ENCODE measurements at places on chromosomes 16 and 17. TPM values are rescaled to one million over a fixed set of nuclear protein-coding genes. Genes with fewer than 3 reads are reported as not detected.
A peak's percentile ranks its signal among the peaks of the same experiment; 100 is the strongest.

Gene PPP1R1B
- total RNA-seq = not detected

DNA sequence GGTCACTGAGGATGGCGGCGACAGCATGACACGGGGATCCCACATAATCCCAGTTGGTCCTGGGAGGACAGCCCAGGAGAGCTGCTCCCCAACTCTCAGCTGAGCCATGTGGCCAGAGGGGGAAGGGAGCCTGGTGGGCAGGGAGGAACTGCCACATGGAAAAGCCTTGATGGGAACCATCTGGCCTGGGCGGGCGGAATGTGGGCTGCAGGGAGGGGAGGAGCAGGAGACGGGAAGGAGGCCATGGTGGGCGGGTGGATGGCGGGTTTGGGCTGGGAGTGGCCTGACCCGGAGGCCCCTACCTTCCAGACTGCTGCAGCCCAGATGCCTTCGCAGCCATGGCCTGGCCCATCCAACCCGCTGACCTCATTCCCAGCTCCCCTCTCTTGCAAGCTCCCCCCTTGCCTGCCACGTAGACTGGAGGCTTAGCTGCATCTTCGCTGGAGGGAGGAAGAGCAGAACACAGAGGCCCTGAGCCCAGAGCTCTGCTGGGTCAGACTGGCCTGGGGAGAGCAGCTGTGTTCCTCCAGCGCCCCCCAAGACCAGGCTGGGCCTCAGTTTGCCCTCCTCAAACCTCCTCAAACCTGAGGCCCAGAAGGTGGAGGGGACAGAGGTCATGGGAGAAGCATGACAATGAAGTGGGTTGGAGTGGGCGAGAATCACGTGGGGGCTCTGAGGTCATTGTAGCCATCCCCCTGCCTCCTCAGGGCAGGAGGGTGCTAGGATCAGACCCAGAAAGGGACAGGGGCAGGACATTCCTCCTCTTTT is 8.2 kb upstream of the COL1A1 start:
- peaks cover 44% of the 10 kb centered on the region for H3K27me3 ChIP-seq
- H3K4me3 ChIP-seq = no peak overlapping the region
- no peak for DNase-seq
- no peak overlapping the region for H3K27ac ChIP-seq
- H3K36me3 ChIP-seq = no peaks in the 10 kb centered on the region
- peaks cover 17% of the 10 kb centered on the region for H3K4me1 ChIP-seq

DNA sequence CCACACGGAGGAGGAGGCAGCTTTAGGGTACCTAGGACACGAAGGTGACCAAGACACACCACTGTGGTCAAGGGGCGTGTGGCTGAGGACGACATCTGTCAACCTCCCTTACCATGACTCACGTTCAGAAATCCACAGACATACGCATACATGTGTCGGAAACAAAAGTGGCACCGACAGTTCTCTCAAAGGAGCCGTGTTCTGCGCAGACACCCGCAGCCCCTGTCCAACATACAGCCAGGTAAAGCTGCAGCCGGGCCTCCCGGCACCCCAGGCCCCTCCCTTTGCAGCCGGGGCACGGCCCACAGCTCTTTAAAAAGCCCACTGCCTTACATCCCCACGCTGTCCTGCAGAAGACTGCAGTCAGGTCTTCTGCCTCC is 40.5 kb upstream of the KLHDC4 start:
- peaks cover 33% of the 10 kb centered on the region for H3K4me1 ChIP-seq
- H3K27me3 ChIP-seq = peaks cover 1% of the 10 kb centered on the region
- peak overlapping the region; percentile 87 for H3K4me3 ChIP-seq
- no peaks in the 10 kb centered on the region for H3K36me3 ChIP-seq

Gene KRT40
- total RNA-seq = not detected

Gene C1QTNF8
- total RNA-seq = not detected

Gene SLC6A4
- total RNA-seq = not detected

DNA sequence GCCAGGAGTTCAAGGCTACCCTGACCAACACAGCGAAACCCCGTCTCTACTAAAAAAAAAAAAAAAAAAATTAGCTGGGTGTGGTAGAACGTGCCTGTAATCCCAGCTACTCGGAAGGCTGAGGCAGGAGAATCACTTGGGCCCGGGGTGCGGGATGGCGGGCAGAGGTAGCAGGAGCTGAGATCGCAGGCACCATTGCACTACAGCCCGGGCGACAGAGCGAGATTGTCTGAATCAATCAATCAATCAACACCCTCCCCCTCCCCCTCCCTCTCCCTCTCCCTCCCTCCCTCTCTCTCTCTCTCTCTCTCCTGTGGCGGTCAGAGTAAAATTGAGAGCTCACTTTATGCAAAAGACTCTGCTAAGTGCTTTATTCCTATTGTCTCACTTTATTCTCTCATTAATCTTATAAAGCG is 1.2 kb downstream of the HSDL1 start:
- H3K36me3 ChIP-seq = peaks cover 1% of the 10 kb centered on the region
- H3K27ac ChIP-seq = peak overlapping the region; percentile 86
- H3K4me3 ChIP-seq = peak overlapping the region; percentile 97
- H3K4me1 ChIP-seq = peaks cover 12% of the 10 kb centered on the region
- peaks cover 13% of the 10 kb centered on the region for H3K27me3 ChIP-seq

- H3K4me1 ChIP-seq = peaks cover 14% of the 10 kb centered on the region
- no peak for DNase-seq
- H3K27me3 ChIP-seq = no peaks in the 10 kb centered on the region
- H3K36me3 ChIP-seq = peaks cover 41% of the 10 kb centered on the region
These were observed 28.5 kb downstream of the CRLF3 start for GRCh38 chr17:30796016-30796415.

- peaks cover 3% of the 10 kb centered on the region for H3K27me3 ChIP-seq
- H3K36me3 ChIP-seq = peaks cover 2% of the 10 kb centered on the region
- H3K4me1 ChIP-seq = peaks cover 47% of the 10 kb centered on the region
- H3K27ac ChIP-seq = no peak overlapping the region
These were observed 12.2 kb upstream of the MMD start for GRCh38 chr17:55433629-55434422.

DNA sequence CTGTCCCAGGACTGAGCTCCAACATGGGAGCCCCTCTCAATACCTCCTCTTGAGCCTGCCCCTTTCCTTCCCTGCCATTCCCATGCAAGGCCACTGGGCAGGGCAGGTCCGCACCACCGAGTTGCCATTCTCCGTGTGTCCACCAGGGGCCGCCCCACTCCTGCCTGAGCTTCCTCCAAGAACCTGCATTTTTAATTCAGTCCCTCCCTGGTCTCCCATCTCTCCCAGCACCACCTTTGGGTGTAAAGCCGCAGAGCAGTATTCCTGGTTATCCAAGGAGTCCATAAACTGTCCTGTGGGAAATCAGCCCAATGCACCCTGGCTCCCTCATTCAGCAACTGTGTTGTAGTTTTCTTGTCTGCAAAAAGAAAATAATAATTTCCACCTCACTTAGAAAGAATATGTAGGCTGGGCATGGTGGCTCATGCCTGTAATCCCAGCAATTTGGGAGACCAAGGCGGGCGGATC is 15.9 kb upstream of the ANKRD40CL start:
- no peak overlapping the region for H3K4me3 ChIP-seq
- H3K36me3 ChIP-seq = no peaks in the 10 kb centered on the region
- no peak overlapping the region for H3K27ac ChIP-seq
- H3K27me3 ChIP-seq = peaks cover 32% of the 10 kb centered on the region
- peaks cover 27% of the 10 kb centered on the region for H3K4me1 ChIP-seq

Gene KRT17
- 0.24 TPM for total RNA-seq

Gene SHISA6
- not detected for total RNA-seq

- peaks cover 10% of the 10 kb centered on the region for H3K27me3 ChIP-seq
- DNase-seq = no peak
- no peak overlapping the region for H3K4me3 ChIP-seq
- H3K27ac ChIP-seq = no peak overlapping the region
- H3K4me1 ChIP-seq = no peaks in the 10 kb centered on the region
These were observed 18.3 kb upstream of the TMEM92 start for GRCh38 chr17:50255766-50256635.

Gene ESRP2
- 0.10 TPM for total RNA-seq

GRCh38 chr17:3911271-3912053 is 4.8 kb downstream of the P2RX1 start:
- H3K4me3 ChIP-seq = peak overlapping the region; percentile 28
- H3K27me3 ChIP-seq = peaks cover 4% of the 10 kb centered on the region
- DNase-seq = peak; percentile 53
- peaks cover 32% of the 10 kb centered on the region for H3K4me1 ChIP-seq

GRCh38 chr16:8878523-8878911 is 3.6 kb upstream of the LITAFD start:
- no peak for DNase-seq
- H3K36me3 ChIP-seq = no peaks in the 10 kb centered on the region
- H3K4me1 ChIP-seq = no peaks in the 10 kb centered on the region
- H3K27me3 ChIP-seq = no peaks in the 10 kb centered on the region

Gene KRT16
- not detected for total RNA-seq

DNA sequence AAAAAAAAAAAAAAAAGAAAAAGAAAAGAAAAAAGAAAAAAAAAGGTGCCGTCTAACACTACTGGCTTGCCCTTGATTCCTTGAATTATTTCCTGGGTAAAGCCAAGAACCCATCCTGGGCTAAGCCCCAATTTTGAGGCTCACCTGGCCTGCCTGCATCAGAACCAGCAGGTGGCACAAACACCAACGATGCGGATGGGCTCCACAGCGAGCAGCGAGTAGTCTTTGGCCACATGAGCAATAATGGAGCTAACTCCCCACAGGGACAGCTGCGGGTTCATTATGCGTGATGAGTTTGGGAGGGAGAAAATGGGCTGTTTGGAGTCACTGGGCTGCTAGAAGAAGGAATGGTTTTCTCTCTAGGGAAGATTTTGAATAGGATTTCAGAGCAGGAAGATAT is 91.1 kb downstream of the ASIC2 start:
- DNase-seq = no peak
- no peak overlapping the region for H3K4me3 ChIP-seq
- H3K27ac ChIP-seq = no peak overlapping the region
- peaks cover 2% of the 10 kb centered on the region for H3K27me3 ChIP-seq

- H3K4me3 ChIP-seq = no peak overlapping the region
- no peaks in the 10 kb centered on the region for H3K4me1 ChIP-seq
- no peaks in the 10 kb centered on the region for H3K36me3 ChIP-seq
- no peak for DNase-seq
- no peak overlapping the region for H3K27ac ChIP-seq
- H3K27me3 ChIP-seq = peaks cover 15% of the 10 kb centered on the region
These were observed 16.5 kb downstream of the CRISPLD2 start for GRCh38 chr16:84836234-84836647.

Gene TPSG1
- not detected for total RNA-seq

DNA sequence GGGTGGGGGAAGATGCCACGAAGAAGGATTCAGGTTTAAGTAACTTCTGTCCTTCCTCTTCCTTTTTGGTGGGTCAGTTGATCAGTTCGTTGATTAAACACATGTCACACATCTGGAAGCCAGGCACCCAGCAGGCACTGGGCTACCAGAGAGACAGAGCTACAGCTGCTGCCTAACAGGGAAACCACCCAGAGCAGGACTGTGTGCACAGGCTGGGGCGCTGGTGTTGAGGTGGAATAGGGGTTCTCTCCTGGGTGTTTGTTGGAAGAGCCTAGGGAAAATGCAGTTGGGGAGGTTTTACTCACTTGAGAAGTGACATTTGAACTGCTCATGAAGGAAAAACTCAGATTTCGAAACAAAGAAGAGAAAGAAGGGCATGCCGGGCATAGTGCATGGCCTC is 152.4 kb downstream of the IRX5 start:
- no peaks in the 10 kb centered on the region for H3K4me1 ChIP-seq
- H3K27me3 ChIP-seq = no peaks in the 10 kb centered on the region
- no peak for DNase-seq
- no peaks in the 10 kb centered on the region for H3K36me3 ChIP-seq

DNA sequence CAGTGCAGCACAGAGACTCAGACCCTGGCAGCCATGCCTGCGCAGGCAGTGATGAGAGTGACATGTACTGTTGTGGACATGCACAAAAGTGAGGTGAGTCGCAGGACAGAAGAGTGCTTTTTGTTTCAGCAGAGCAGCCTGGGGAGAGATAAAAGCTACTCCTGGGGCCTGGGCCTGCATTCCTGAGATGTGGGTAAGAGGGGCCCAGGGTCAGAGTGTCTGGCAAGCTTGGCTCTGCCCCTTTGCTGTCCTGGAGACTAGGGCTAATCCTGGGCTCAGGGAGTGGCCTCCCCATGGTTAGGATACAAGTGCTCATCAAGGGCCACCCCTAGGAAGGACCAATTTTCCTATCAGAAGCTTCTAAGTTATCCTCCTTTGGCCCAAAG is 4.8 kb upstream of the ERBB2 start:
- H3K27me3 ChIP-seq = peaks cover 18% of the 10 kb centered on the region
- no peak overlapping the region for H3K27ac ChIP-seq
- H3K36me3 ChIP-seq = no peaks in the 10 kb centered on the region
- no peak for DNase-seq

GRCh38 chr16:81451753-81452680 is 7.4 kb downstream of the CMIP start:
- H3K4me1 ChIP-seq = peaks cover 53% of the 10 kb centered on the region
- H3K27me3 ChIP-seq = no peaks in the 10 kb centered on the region
- H3K36me3 ChIP-seq = peaks cover 23% of the 10 kb centered on the region
- peak overlapping the region; percentile 53 for H3K4me3 ChIP-seq
- H3K27ac ChIP-seq = peak overlapping the region; percentile 84
- DNase-seq = peak; percentile 24

GRCh38 chr17:32971171-32971570 is 20.5 kb upstream of the SPACA3 start:
- H3K36me3 ChIP-seq = no peaks in the 10 kb centered on the region
- peak; percentile 21 for DNase-seq
- H3K4me3 ChIP-seq = no peak overlapping the region
- H3K4me1 ChIP-seq = peaks cover 20% of the 10 kb centered on the region

DNA sequence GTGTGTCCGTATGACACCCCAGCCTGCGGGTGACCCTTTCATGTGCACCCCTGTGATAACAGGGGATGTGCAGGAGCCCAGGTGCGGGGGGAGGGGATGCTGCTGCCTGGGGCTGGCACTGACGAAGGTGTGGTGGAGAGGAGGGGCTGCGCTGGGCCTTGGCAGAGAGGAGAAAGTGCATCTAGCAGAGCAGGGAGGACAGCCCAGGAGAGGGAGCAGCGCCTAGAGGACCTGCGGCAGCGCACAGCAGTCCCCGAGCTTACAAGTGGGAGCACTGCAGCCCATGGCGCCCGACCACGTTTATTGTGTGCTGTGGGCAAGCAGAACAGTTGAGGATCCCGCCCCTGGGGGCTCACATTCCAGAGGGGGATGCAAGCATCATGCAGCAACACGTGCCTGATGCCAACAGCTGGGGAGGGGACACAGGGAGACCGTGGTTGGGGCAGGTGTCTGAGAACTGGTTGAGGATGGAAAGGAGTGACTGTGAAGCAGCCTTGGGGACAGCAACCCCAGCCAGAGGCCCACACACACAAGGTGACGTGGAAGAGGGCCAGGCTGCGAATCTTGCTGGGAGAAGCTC is 10.9 kb upstream of the SLC7A5 start:
- no peaks in the 10 kb centered on the region for H3K36me3 ChIP-seq
- no peak overlapping the region for H3K4me3 ChIP-seq
- H3K27ac ChIP-seq = peak overlapping the region; percentile 37
- DNase-seq = no peak
- peaks cover 36% of the 10 kb centered on the region for H3K4me1 ChIP-seq
- H3K27me3 ChIP-seq = peaks cover 2% of the 10 kb centered on the region

- H3K4me1 ChIP-seq = no peaks in the 10 kb centered on the region
- no peaks in the 10 kb centered on the region for H3K27me3 ChIP-seq
These were observed 306.3 kb downstream of the SOX9 start for GRCh38 chr17:72426948-72427760.

Gene OTOP2
- not detected for total RNA-seq

GRCh38 chr17:77786740-77787505 is 171.6 kb upstream of the TNRC6C start:
- no peak for DNase-seq
- no peak overlapping the region for H3K4me3 ChIP-seq
- peaks cover 34% of the 10 kb centered on the region for H3K27me3 ChIP-seq
- no peak overlapping the region for H3K27ac ChIP-seq
- no peaks in the 10 kb centered on the region for H3K36me3 ChIP-seq
